WTC11 (cell line): ENCODE measurements at places on chromosomes 2 and 18. TPM values are rescaled to one million over a fixed set of nuclear protein-coding genes. Genes with fewer than 3 reads are reported as not detected.

DNA sequence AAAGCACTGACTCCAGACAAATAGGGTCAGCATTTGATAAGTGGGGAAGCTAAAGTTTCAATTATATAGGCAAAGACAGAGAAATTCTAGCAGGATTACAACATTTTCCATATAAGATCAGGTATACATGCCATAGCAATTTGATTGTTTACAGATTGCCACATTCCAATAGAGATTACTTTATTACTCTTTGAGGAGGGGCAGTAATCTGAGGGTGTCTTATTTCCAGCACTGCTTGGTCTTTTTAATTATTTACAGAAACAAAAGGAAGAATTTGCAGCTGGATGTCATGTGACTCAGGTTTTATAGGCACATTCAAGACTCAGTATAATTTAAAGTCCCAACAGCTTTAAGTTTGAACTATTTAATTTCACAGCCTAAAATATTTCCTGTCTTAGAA, 42.5 kb upstream of the GPR39 start:
- no peak for DNase-seq

KCNG2 gene
- total RNA-seq: 0.34 to 0.62 TPM (median 0.50 TPM) in 3 replicates

GAREM2 gene
- 17.4 to 18.9 TPM (median 17.6 TPM) in 3 replicates for total RNA-seq

ANKAR gene
- total RNA-seq: 1.3 to 2.9 TPM (median 1.6 TPM) in 3 replicates

DNA sequence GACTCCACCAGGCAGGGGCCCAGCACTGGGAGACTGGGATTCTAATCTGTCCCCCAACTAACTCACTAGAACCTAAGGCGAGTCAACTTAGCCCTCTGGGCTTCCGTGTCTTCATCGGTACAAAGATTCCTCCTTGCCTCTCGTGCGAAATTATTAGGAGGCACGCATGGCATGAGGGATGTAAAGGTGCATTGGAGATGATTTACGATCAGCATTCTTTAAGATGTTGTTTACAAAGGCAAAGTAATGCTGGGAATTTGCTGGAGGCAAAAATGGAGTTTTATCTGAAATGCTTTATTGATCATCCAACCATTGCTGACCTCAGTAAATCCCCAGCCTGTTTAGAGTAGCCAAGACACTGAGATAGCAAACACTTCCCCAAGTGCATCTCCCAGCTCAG, 171.8 kb upstream of the KLHL29 start:
- no peak for DNase-seq

DNA sequence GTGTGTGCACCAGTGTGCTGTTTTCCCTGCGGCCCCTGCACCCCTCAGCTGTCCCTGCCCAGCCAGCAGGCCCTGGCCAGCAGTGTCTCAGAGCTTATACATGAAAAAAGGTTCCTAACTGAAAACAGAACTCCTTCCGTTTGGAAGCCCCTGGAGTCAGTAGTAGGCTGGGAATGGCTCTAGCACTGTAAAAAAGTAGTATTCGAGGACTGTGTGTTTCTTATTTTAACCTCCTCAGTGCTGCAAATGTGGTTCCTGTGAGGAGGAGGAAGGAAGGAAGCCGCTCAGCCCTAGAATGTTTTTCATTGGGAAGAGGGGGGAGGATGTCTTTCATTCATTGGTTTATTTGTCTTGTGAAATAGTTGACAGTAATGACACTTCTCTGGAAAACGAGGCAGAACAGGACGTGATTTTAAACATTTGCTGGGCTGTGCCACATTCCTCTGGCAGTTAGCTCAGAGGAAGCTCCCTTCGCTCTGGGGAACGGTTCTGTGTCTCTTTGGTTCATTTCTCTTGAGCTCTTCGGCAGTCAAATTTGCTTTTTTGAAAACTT, 103.5 kb downstream of the SPTBN1 start:
- DNase-seq: no peak

GRCh38 chr2:170744248-170745002, 25.8 kb upstream of the ERICH2 start:
- DNase-seq: no peak

DNA sequence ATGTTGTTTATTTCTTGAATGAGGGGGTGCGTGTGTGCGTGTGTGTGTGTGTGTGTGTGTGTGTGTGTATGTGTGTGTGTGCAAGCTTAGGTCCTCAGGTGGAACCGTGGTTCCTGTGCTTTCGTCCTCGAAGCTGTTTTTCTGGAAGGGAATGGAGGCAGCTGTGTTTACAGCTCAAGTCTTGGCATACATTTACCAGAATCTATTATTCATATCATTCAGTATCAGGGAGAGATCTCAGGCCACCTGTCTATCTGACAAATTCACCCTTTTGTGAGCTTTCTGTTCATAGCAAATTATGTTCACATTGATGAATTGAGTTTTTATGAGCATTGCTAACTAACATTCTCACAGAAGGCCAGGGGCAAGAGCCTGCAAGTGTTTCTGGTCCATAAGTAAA, 550.4 kb downstream of the ARHGAP15 start:
- no peak for DNase-seq

CTAGE1 gene
- not detected in 3 replicates for total RNA-seq

STK17B gene
- total RNA-seq: 11.2 to 11.8 TPM (median 11.7 TPM) in 3 replicates

GRCh38 chr2:57877811-57878170, 168.8 kb upstream of the VRK2 start:
- DNase-seq: no peak

CCDC68 gene
- total RNA-seq: 0.23 to 0.92 TPM (median 0.55 TPM) in 3 replicates

LRP2 gene
- 0.59 to 1.2 TPM (median 1.0 TPM) in 3 replicates for total RNA-seq

DNA sequence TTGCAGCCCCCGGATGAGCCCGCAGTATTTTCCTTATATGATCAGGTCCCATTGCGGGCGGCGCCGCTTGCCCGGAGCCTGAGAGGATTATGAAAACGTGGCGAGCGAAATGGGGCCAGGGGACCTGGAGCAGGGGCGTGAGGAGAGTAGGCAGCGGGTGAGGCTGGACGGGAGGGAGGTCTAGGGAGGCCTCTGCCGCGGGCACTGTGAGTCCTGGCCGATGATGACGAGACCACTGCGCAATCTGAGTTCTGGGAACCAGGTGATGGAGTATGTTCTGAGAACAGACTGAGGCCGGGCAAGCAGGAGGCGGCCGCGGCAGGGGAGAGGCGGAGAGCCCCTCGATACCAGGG, 790 bp upstream of the ACAA2 start:
- DNase-seq: peak; percentile 57
